ENCODE measurements at places on chromosomes 4 and X. TPM values are rescaled to one million over a fixed set of nuclear protein-coding genes. Genes with fewer than 3 reads are reported as not detected.

Gene MGAT4D
- total RNA-seq: not detected

Gene EREG
- total RNA-seq: 3.8 TPM

Gene ZXDA
- total RNA-seq: 9.1 TPM

Gene HPRT1
- total RNA-seq: 10.3 TPM

Gene SYAP1
- total RNA-seq: 30.9 TPM

Gene MAGEA1
- total RNA-seq: not detected

Gene CYSLTR1
- total RNA-seq: 19.6 TPM

Gene HTRA3
- total RNA-seq: 74.6 TPM

All from esophagus muscularis mucosa (tissue), 4 donors.